ENCODE measurements at places on chromosomes 2 and 18. TPM values are rescaled to one million over a fixed set of nuclear protein-coding genes. Genes with fewer than 3 reads are reported as not detected.

The TUBB6 gene
- total RNA-seq: 36.8 TPM

DNA sequence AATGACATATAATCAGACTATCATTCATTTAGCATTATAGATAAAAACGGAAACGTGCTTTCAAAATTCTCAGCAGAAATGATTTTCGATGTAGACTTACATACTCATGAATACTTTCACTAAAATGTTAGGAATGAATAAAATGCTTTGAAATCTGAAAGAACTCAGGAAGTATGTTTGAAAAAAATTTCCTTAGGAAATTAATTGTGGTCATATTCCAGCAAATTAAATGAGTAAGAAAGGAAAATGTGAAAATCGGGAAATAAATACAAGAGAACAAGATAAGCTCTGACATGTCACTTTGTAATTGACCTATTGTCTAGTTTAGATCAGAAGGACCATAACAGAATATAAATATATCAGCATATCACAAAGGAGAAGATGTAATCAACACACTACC is 981.0 kb upstream of the CDH2 start:
- DNase-seq: no peak

DNA sequence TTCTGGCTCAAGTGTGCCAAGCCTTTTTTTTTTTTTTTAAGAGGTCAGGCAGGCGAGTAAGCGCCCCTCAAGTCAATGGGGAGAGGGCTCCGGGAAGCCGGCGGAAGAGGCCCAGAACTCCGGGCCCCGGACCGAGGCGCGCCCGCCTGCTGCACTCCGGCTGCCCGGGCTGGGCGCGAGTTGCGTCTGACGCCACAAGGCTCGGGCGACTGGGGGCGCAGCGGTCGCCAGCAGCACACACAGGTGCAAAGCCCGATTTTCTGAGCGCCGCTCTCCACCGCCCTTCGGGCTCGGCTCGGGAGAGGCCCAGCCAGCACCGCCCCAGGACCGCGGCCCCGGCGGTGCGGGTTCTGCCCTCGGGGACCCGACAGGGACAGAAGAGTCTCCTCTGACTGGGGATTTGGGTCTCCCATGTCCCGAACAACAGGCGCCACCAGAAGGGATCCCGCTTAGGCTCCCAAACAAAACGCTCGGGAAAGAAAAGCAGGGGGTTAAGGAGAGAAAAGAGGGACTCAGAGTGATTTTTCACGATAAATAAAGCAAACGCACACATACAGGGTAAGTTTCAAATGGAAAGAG is 787 bp downstream of the ERBB4 start:
- DNase-seq: no peak

- DNase-seq: no peak
Observed at GRCh38 chr2:211359347-211359746, 802.9 kb downstream of the CPS1 start.

DNA sequence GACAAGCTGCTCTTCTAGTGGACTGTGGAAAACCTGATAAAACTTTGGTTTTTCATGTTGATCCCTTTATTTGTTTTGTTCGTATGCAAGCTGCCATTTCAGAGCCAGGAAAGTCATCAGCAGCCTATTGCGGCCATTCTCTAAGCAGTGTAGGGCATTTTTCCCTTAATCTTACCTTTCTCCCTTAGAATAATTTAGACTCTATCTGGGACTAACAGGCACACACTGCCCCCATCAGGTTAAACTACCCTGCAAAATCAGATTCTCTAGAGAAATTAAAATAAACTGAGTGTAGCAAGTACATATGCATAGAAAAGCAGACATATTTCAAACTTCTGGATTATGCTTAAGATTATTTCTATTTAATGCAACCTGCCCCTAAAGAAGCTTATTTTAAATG is 347.5 kb downstream of the METTL4 start:
- DNase-seq: no peak

GRCh38 chr18:68705119-68705518 is 9.8 kb downstream of the TMX3 start:
- no peak for DNase-seq

DNA sequence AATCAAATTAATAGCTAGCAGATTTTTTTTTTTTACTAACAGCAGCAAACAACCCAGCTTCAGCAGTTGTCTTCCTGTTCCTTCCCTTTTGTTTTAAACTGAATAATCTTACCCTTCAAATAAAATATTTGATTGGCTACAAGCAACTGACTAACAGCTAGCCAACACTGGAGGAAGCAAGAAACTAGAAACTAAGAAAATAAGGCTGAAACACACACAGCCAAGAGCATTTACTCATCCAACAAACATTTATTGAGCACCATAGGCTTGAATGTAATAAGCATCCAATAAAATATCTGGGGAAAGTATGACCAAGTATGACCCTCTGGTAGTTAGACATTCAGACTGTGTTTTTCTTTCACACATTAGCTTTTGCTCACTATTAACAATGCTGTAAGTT is 189.2 kb downstream of the CD226 start:
- no peak for DNase-seq

DNA sequence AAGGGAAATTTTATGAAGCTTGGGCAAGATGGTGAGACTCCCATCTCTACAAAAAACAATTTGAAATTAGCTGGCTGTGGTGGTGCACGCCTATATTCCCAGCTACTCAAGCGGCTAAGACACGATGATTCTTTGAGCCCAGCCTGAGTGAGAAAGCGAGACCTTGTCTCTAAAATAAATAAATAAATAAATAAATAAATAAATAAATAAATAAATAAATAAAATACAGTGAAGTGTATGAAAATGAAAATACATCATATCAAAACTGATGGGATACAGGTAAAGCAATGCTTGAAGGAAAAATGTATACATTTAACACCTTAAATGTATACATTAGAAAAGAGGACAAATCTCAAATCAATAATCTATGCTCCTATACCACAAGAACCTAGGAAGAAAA is 15.7 kb downstream of the EXOC6B start:
- no peak for DNase-seq

DNA sequence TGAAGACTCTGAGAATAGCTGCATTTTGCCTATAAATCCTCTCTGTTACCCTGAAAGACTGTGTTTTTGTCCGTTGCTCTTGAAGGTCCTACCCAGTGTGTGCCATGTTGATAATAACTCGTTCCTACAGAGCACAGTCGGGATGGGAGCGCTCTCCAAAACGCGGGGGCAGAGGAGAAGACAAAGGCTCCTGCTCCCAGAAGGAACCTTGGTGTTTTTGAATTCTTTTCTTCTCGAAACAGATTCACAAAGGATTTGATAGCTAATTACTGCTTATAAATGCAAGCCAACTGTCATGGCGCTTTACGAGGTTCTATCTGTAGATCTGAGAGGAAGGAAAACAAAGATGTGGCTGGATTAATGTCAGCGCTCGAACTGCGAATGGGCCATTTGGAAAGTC is 19.3 kb upstream of the HDAC4 start:
- DNase-seq: no peak

DNA sequence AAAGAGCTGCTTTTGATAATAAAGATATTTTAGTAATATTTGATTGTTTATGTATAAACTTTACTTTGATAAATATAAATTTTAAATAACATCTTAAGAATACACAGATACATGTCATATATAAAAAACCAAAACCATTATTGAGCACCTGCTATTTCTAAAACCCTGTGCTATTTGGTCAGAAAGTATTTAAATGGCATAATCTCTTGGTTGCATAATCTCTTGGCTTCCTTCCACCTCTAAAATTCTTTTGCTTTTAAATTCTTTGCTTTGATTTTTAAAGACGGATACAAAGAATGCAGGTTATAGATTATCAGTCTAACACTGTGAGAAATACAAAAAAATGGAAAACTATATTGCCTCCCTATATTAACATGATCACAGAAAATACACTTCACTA is 36.9 kb downstream of the ACMSD start:
- no peak for DNase-seq

GRCh38 chr2:103165836-103166235 is 404.0 kb downstream of the TMEM182 start:
- DNase-seq: no peak

The FAM228A gene
- 3.9 TPM for total RNA-seq

DNA sequence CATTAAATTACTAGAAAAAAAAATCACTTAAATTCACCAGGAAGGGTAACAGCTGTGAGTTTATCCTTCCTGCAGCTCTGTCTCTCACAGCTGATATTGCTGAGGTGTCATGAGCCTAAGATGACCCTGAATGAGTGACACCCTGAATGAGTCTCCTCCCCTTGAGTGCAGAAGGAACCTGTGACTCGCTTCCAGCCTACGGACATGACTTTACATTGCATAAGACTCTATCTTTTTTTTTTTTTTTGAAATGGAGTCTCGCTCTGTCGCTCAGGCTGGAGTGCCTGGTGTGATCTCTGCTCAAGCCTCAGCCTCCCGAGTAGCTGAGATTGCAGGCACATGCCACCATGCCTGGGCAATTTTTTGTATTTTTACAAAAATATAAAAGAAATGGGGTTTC is 14.1 kb downstream of the MRO start:
- DNase-seq: no peak

DNA sequence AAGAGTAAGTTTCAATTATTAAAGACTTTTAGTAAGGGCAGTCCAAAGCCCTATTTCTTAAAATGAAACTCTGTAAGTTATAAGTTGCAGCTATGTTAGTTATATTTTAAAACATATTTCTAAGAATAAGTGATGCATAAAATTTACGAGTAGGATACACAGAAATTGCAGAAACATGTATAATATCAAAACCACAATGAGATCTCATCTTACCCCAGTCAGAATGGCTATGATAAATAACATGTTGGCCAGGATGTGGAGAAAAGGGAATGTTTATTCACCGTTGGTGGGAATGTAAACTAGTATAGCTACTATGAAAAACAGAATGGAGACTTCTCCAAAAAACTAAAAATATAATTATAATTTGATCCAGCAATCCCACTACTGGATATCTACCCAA is 201.2 kb downstream of the CBLN2 start:
- no peak for DNase-seq

All from occipital lobe (tissue), 3 donors.